Astrocyte of the spinal cord (primary cell): ENCODE measurements at places on chromosomes 13 and 19.

GRCh38 chr19:866769-867300, 7.4 kb downstream of the CFD start:
- DNase-seq = no peak

GRCh38 chr13:106462710-106463109, 72.8 kb downstream of the EFNB2 start:
- no peak for DNase-seq

GRCh38 chr13:76754414-76754813, 131.8 kb downstream of the KCTD12 start:
- peak; percentile 70 for DNase-seq

DNA sequence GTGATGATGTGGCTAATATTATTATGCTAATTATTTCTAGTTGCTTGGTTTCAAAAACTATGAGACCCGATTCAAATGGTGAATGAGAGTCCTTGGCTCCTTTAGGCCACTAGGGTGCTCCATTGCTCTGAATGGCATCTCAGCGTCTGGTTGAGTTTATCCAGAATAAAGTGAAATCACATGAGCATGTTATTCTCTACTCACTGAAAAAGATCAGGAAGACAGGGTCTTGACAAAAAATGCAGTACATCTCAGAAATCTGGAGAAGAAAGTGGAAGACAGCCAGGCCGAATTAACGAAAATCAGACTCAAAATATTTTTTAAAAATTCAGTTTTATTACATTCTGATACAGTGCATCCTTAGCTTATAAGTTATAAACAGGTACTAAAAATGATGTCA, 516.2 kb downstream of the MYO16 start:
- DNase-seq = peak; percentile 76

DNA sequence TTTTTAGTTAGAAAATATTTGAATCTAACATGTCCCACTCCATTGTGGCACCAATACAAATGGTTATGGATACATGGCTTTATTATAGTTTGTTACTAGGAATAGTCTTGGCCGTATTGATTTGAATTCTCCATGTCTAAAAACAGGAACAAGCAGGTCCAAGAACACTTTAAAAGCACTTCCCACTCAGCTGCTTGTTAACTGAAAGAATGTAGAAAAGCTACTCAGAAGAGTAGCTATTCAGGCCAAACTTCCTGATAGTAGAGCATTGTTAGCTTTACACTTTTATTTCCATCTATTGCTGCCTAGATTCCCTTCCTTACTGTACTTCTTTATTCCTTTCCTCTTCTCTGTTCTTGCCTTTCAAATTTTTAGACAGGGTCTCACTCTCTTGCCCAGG, 6.9 kb downstream of the PIBF1 start:
- DNase-seq = no peak
